ENCODE measurements at places on chromosomes 2 and 18. TPM values are rescaled to one million over a fixed set of nuclear protein-coding genes. Genes with fewer than 3 reads are reported as not detected.

DNA sequence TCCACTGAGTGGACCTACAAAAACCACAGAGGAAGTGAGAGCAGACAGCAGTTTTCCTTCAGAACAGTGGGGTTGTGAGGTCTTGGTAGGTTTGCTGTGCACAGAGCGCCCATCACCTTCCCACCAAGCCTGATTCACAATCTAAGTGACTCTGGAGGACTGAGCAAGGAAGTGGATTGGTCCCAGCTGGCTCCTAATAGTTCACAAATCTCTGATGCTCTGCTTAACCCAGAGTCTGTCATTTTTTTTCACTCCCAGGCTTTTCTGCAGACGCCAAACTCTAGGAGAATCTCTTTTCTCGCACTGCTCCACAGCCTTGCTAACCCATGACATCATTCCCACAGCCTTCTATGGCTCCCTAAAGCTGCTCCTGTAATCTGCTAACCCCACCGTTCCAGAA is 280.4 kb downstream of the C1D start:
- no peaks in the 10 kb centered on the region for H3K27me3 ChIP-seq
- DNase-seq, result no peak
- H3K36me3 ChIP-seq, result no peaks in the 10 kb centered on the region
- no peaks in the 10 kb centered on the region for H3K4me1 ChIP-seq
- no peak overlapping the region for H3K27ac ChIP-seq
- H3K4me3 ChIP-seq, result no peak overlapping the region

GRCh38 chr2:19158211-19158610 is 200.2 kb downstream of the OSR1 start:
- H3K4me1 ChIP-seq, result no peaks in the 10 kb centered on the region
- no peak for DNase-seq
- H3K36me3 ChIP-seq, result no peaks in the 10 kb centered on the region
- H3K27ac ChIP-seq, result no peak overlapping the region
- no peak overlapping the region for H3K4me3 ChIP-seq
- H3K27me3 ChIP-seq, result no peaks in the 10 kb centered on the region

DNA sequence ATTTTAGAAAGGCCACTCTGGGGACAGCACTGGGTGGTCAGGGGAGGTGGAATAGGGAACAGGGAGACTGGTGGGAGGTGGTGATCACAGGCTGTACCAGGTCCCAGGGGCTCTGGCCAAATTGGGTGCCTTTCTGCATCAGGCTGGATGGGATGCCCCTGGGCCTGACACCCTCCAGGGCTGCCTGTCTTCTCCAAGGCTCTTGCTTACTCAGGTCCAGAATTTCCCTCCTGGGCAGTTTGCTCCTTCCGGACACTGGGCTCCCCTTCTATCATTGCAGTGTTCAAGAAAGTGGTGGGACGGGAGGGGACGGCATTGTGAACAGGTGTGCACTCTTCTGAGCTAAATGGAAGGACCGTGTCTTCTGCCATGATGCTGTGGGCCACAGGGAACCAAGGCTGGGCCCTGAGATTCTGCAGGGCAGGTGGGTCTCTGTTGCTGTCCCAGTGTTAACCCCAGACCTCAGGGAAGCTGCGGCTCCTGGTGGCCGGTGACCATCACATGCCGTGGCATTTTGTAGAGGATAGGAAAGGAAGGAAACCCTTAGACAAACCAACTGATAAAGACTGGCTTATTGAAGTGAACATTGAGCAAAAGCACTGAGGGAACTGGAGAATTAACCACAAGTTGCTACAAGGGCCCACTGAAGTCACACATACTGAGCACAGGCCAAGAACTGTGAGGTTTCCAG is 93.7 kb upstream of the HS6ST1 start:
- DNase-seq, result no peak
- no peak overlapping the region for H3K4me3 ChIP-seq
- no peaks in the 10 kb centered on the region for H3K27me3 ChIP-seq
- no peaks in the 10 kb centered on the region for H3K36me3 ChIP-seq
- no peak overlapping the region for H3K27ac ChIP-seq
- H3K4me1 ChIP-seq, result peaks cover 16% of the 10 kb centered on the region

The IMPA2 gene
- 91.8 TPM for total RNA-seq

GRCh38 chr2:45837812-45838341 is 186.4 kb downstream of the PRKCE start:
- H3K4me1 ChIP-seq, result no peaks in the 10 kb centered on the region
- no peak for DNase-seq
- no peaks in the 10 kb centered on the region for H3K27me3 ChIP-seq
- no peak overlapping the region for H3K27ac ChIP-seq

The SERPINB10 gene
- not detected for total RNA-seq

The PROKR1 gene
- 5.2 TPM for total RNA-seq

DNA sequence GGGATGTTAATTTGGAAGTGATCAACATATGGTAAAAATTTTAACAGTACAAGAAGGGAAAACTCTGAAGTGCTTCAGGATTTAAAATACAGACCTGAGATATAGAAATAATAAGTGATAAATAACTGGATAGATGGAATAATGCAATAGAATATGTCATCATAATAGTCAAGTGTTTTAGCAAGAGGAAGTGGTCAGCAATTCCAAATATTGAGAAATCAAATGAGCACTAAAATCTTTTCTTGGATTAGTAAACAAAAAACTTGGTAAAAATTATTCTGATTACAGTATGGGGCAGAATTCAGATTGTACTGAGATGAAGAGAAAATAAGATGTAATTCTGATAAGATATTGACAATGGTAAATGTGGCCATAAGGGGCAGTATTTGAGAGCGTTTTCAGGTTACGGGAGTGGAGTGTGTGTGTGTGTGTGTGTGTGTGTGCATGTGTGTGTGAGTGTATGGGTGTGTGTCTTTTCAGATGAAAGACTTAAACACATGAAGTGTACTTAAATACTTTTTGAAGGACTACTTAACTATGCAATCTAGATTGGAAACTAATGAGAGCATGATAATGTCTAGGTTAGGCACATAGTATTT is 217.9 kb upstream of the ITGA4 start:
- peaks cover 2% of the 10 kb centered on the region for H3K4me1 ChIP-seq
- DNase-seq, result peak; percentile 58
- no peak overlapping the region for H3K4me3 ChIP-seq

- H3K4me1 ChIP-seq, result peaks cover 25% of the 10 kb centered on the region
- H3K27me3 ChIP-seq, result no peaks in the 10 kb centered on the region
- H3K4me3 ChIP-seq, result no peak overlapping the region
- H3K36me3 ChIP-seq, result no peaks in the 10 kb centered on the region
- H3K27ac ChIP-seq, result no peak overlapping the region
Measured at GRCh38 chr2:79432731-79433146, 80.1 kb upstream of the CTNNA2 start.

GRCh38 chr2:176163672-176164056 is 6.6 kb downstream of the HOXD3 start:
- H3K4me3 ChIP-seq, result 0 out of 2 replicates have a peak overlapping the region, but pooled peaks have one; percentile 17
- no peaks in the 10 kb centered on the region for H3K36me3 ChIP-seq
- peaks cover 45% of the 10 kb centered on the region for H3K4me1 ChIP-seq
- DNase-seq, result peak; percentile 47
- H3K27ac ChIP-seq, result no peak overlapping the region

DNA sequence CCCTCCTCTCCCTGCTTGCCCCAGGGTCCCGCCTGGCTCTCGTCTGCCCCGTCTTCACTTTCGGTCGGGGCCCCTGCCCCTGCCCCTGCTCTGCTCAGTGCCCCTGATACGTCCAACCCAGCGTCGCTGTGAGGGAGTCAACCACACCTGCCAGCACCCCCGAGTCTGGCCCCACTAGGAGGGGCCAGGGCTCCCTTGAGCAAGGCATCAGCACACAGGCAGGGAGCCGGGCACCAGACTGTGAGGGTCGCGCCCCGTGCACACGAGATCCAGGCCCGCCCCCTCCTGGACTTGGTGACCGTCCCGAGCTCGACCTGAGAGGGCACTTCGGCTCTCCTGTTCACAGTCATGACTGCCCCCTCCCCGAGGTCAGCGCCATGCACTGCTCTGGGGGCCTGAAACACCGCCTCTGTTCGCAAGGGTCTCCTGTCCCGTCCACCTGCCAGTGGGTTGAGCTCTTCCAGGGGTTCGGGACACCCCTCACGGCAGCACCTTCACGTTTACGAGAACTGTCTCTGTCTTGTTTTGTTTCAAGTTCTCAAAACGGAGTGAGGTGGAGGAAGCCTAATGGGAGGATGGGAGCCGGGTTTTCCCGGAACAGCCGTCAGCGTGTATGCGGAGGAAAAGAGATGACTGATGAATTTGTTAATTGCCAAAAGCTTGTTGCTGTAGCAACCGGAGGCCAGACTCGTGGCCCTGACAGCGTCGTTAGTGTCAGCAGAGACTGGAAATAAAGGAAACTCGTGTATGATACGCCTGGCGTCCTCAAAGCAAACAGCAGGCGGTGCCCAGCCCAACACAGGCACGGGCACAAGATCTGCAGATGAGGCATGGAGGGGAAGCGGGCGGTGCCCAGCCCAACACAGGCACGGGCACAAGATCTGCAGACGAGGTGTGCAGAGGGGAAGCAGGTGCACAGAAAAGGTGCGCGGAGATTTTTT is 48.2 kb upstream of the KCNG2 start:
- no peaks in the 10 kb centered on the region for H3K36me3 ChIP-seq
- no peaks in the 10 kb centered on the region for H3K4me1 ChIP-seq
- no peak overlapping the region for H3K27ac ChIP-seq
- DNase-seq, result no peak
- H3K4me3 ChIP-seq, result no peak overlapping the region
- no peaks in the 10 kb centered on the region for H3K27me3 ChIP-seq

- no peak overlapping the region for H3K4me3 ChIP-seq
- no peaks in the 10 kb centered on the region for H3K36me3 ChIP-seq
- H3K4me1 ChIP-seq, result no peaks in the 10 kb centered on the region
Measured at GRCh38 chr2:235844561-235844960, 323.6 kb downstream of the GBX2 start.

The KCNK3 gene
- total RNA-seq, result not detected

- H3K4me3 ChIP-seq, result no peak overlapping the region
- no peaks in the 10 kb centered on the region for H3K36me3 ChIP-seq
- no peaks in the 10 kb centered on the region for H3K27me3 ChIP-seq
Measured at GRCh38 chr2:113032737-113033136, 19.9 kb downstream of the IL36B start.

DNA sequence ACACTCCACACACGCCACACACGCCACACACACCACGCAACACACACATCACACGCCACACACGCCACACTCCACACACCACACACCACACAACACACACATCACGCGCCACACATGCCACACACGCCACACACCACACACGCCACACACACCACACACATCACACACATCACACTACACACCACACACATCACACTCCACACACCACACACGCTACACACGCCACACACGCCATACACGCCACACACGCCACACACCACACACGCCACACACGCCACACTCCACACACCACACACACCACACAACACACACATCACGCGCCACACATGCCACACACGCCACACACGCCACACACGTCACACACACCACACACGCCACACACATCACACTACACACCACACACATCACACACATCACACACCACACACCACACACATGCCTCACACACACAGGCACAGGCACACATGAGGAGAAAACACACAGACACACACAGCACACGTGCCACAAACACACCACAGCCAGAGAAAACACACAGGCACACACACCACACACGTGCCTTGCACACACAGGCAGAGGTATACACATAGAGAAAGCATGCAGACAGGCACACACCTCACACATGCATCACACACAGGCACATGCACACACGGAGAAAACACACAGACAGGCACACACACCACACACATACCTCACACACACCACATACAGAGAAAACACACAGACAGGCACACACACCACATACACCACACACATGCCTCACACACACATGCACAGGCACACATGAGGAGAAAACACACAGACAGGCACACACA is 241.5 kb upstream of the MYT1L start:
- no peak for DNase-seq
- no peaks in the 10 kb centered on the region for H3K36me3 ChIP-seq
- no peaks in the 10 kb centered on the region for H3K4me1 ChIP-seq
- no peak overlapping the region for H3K27ac ChIP-seq
- H3K27me3 ChIP-seq, result no peaks in the 10 kb centered on the region
- H3K4me3 ChIP-seq, result no peak overlapping the region

DNA sequence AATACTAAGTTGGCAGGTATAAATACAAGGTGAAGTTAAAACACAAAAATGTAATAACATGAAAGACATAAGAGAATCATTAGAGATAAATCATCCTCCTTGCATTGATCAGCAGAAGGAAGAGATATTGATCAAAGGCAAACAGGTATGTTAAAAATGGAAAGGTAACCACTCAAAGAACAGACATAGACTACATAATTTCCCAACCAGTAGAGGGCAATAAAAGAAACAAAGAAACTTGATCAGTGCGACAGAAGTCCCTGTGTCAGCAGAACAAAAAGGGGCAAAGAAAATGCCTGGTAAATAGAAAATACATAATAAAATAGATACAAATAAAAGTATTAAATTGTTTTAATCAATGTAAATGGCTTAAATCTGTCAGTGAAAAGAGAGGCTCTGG is 53.6 kb downstream of the FAM228A start:
- no peaks in the 10 kb centered on the region for H3K4me1 ChIP-seq
- H3K36me3 ChIP-seq, result no peaks in the 10 kb centered on the region
- H3K27me3 ChIP-seq, result no peaks in the 10 kb centered on the region
- DNase-seq, result peak; percentile 45
- no peak overlapping the region for H3K27ac ChIP-seq

DNA sequence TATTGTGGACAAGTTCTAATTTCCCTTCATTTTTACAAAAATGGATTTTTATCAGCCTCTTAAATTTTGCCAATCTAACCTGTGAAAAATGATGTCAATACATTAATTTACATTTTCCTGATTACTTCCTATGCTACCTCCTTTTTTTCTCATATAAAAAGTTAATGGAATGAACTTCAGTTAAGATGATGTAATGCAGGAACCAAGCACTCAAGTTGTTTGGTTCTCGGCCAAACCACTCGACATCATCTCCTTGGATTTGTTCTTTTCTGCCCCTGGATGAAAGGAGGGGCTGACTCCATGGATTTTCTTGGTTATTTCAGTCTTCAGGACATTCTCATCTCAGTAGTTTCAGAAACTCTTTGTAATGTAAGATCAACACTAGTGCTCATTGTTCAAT is 253.1 kb upstream of the NXPH2 start:
- H3K4me1 ChIP-seq, result no peaks in the 10 kb centered on the region
- H3K27ac ChIP-seq, result no peak overlapping the region
- H3K4me3 ChIP-seq, result no peak overlapping the region
- no peak for DNase-seq
- H3K27me3 ChIP-seq, result no peaks in the 10 kb centered on the region
- H3K36me3 ChIP-seq, result no peaks in the 10 kb centered on the region

DNA sequence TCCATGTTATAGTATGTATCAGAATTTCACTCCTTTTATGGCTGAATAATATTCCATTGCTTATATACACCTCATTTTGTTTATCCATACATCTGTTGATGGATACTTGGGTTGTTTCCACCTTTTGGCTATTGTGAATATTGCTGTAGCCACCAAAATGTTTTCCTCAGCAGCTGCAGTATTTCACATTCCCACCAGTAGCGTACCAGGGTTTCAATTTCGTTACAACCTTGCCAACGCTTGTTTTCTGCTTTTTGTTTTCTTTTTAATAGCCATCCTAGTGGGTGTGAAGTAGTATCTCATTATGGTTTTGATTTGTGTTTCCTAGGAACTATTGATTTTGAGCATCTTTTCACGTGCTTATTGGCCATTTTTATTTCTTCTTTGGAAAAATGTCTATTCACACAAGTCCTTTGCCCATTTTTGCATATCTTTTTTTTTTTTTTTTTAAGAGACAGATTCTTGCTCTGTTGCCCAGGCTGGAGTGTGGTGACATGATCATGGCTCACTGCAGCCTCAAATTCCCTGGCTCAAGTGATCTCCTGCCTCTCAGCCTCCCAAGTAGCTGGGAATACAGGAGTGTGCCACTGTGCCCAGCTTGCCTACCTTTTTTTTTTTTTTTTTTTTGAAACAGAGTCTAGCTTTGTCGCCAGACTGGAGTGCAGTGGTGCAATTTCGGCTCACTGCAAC is 14.2 kb downstream of the UBXN2A start:
- no peaks in the 10 kb centered on the region for H3K27me3 ChIP-seq
- H3K27ac ChIP-seq, result no peak overlapping the region
- H3K4me3 ChIP-seq, result no peak overlapping the region
- no peak for DNase-seq
